GM23248 (cell line): ENCODE measurements at places on chromosomes 16 and 17. TPM values are rescaled to one million over a fixed set of nuclear protein-coding genes. Genes with fewer than 3 reads are reported as not detected.

Gene TEDC2
- 6.8 and 8.3 TPM in 2 replicates for total RNA-seq

Gene CD300H
- not detected in 2 replicates for total RNA-seq

DNA sequence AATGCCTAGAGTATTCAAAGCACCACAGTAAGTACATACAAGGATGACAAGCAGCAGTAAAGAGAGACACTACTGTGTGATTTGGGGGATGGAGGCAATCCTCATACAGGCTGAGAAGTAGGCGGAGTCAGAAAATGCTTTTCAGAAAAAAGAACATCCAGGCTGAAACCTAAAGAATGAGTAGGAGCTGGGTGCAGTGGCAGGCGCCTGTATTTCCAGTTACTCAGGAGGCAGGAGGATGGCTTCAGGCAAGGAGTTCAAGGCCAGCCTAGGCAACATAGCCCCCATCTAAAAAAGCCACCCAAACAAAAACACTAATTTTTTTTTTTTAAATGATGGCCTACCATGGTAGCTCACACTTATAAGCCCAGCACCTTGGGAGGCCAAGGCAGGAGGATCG lies 10.3 kb downstream of the KANSL1 start:
- no peak for DNase-seq

DNA sequence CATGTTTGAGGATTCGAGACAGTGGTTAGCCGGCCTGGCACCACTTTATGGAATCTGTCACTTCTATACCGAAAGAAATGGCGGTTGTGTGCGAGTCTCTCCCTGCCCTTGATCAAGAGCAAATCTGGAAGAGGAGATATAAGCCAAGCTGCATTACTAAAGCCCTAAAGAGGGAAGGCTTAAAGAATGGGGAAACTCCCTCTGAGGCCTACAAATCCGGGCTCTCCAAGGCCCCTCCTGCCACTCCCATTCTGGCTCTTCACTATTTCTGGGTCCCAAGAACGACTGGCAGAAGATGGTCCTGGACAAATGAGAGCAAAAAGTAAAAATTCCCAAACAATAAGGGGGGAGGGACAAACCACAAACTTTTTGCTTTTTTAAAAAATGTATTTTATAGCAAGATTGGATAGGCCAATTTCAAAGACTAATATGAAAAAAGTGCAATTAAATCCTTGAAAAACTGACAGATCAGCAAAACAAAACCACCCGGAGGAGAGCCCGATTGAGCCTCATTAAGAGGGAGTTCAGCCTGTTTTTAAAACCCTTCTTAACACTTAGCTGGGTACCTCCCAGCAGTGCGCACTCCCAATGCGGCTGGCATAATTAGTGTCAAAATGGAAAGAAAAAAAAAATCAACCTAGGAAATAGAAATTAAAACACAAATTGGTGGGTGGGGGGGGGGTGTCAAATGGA lies 193.5 kb downstream of the ZFHX3 start:
- no peak for DNase-seq
